ENCODE measurements at places on chromosomes 7 and 10.

DNA sequence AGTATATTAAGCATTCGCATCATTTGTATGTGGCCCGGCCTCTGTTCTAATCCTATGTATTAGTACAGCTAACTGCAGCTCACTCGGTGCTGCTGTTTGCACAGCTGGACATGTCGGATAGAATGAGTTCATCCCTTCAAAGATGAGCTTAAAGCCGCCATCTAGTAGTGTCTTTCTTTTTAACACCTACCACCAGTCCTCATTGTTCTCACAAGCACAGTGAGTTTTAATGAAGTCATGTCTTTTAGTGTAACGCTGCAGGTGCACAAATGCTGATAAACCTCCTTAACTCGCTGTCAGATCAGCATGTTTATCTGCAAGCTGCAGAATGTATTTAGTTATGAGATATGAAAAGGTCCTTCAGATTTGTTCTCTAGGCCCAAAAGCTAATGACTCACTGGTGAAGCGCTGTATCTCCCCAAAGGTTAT is 247.5 kb downstream of the MTERF1 start:
- no peak for DNase-seq

DNA sequence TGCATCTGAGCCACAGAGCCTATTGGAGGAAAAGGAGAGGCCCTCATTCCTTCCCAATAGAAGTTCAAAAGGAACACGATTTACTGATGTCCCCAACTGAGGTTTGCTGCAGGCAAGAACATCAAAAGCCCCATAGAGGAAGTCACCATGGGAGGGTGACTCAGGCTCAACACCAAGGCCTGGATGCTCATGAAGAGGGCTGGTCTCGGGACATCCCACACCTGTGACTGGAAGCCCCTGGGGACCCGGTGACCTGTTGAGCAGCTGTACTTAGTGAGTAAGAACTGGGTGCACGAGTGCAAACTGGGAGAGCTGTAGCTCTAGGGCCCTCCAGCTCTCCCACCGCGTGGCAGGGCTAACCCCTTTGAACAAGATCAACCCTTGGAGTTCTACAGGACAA is 38.0 kb downstream of the CYTH3 start:
- DNase-seq = no peak

GRCh38 chr10:4331150-4331549 is 494.9 kb upstream of the AKR1E2 start:
- no peak for DNase-seq

DNA sequence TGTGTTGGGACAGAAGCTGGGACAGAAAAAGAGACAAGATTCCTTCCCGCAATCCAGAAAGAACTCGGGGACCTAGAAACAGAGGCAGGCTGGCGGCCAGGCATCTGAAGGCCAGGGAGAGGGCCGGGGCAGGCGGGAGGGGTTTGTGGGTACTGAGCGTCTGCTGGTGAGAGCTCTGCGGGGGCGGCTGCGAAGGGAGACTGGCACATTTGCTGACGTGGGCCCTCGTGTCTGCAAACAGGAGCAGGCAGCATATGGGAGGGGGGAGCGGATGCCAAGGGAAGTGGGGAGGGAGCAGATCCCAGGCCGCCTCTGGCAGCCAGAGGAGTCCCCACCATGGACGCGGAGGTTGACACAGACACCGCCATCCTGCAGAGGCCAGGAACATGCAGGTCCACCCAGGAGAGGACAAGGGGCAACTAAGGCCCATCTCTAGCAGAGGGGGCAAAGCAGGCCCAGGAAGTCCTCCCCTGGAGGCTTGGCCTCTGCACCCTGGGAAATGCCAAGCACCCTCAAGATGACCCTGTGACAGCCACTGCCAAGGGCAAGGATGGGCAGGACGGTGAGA is 32.2 kb downstream of the KCNH2 start:
- DNase-seq = no peak

GRCh38 chr7:84923348-84923747 is 263.5 kb downstream of the SEMA3D start:
- no peak for DNase-seq

- DNase-seq = no peak
Measured at GRCh38 chr10:61964949-61965702, 63.6 kb downstream of the ARID5B start.

DNA sequence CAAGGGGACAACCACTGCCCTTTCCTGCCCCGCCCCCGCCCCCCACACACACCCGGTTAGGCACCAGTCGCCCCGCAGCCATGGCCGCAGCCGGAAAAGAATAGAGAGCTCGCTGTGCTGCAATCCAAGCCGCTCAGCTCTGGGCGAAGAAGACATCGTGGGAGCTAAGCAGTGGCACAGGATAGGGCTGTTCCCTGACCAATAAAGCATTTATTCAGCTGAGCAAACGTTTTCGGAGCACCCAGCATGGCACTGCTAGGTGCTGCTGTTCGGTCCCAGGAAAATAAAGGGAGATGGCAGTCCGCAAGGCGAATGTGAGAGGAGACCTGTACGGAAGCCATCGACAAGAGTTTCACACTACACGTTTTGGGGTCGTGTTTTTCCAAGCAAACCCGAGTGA is 18.3 kb downstream of the SKIDA1 start:
- no peak for DNase-seq

DNA sequence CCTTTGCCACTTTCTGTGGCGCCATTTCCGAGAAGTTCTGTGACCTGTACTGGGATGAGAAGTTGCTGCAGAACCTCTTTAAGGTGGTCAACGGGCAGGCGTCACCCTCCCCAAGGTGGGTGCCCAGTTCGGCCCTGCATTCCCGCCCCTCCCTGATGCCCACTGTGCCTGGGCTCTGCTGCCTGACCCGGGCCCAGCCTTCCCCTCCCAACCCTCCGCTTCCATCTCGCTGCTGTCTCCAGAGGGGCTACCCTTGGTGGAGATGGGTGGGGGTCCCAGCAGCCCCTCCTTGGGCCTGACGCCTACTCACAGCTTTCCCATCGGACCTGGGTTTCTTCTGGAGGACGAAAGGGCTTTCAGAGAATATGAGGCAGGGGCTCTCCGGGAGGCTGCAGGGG is 30.5 kb upstream of the UTF1 start:
- no peak for DNase-seq

DNA sequence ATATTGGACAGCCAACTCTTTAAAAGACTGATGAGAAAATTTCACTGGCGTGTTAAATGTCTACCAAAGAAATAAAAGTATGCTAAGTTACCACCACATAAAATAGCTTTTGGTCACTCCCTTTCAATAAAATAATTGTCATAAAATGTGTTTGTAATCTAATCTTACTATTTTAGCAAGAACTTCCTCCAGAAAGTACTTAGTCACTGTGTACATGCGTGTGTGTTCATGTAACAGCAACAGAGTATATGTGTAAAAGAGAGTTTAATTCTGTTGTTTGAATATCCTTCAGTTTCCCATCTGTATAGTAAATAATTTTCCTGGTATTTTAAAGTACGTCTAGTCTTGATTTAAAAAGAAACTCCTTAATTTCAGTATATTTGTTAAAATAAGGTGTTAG is 35.0 kb upstream of the WASL start:
- no peak for DNase-seq

DNA sequence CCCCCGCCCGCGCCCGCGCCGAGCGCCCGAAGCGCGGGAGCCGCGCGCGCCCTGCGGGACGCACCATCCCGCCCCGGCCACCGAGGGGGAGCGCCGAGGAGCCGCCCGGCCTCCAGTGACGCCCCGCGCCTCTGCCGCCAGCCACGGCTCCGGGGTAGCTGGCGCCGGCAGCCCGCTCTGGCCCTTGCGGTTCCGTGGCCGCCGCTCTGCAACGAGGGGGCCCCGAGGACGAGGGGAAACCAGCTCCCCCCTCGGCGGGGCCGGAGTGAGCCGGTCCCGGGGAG is at the start of gene PAXIP1:
Gene PAXIP1, minus strand, starts transcription at position 33 of the 284 bp plus-strand sequence. CDS start 195 bp downstream, outside the sequence.
- no peak for DNase-seq

DNA sequence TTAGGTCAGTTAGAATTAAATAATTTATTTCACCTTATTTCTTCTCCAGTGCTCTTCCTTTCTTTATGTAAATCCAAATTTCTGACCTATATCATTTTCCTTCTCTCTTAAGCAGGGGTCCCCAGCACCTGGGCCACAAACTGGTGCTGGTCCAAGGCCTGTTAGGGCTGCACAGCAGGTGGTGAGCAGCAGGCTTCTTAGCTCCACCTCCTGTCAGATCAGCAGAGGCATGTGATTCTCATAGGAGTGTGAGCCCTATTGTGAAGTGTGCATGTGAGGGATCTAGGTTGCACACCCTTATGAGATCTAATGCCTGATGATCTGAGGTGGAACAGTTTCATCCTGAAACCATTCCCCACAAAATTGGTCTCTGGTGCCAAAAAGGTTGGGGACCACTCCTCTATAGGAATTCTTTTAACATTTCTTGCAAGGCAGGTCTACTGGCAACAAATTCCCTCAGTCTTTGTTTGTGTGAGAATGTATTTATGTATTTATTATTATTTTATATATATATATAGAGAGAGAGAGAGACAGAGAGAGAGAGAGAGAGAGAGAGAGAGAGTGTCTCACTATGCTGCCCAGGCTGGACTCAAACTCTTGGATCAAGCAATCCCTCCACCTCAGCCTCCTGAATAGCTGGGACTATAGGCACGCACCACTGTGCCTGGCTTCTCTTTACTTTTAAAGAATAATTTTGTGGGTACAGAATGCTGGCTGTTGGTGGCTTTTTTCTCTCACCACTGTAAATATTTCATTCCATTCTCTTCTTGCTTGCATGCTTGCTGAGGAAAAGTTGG is 4.3 kb upstream of the ABCC2 start:
- DNase-seq = no peak

- no peak for DNase-seq
Measured at GRCh38 chr7:134605978-134606923, 40.4 kb upstream of the BPGM start.

GRCh38 chr10:33258967-33259366 is 75.5 kb downstream of the NRP1 start:
- DNase-seq = no peak

DNA sequence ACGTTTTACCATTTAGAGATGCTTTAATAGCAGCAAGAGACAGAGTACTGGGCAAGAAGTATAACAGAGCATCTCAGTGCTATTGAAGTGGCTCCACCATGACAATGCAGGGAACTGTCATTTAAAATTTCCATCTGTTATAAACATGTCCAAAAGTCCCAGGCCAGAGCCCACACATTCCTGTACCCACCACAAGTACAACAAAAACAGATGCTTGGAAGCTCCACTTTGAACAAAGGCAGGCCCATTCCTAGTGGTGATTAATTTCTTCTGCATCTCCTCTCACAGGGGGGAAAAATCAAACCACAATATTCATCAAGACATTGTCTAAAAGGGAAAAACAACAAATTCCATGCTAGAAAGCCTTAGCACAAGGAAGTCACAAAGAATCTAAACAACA is 627.9 kb downstream of the PARD3 start:
- no peak for DNase-seq

- no peak for DNase-seq
Measured at GRCh38 chr10:120456143-120456625, 843 bp upstream of the PLPP4 start.
